ENCODE measurements at places on chromosomes 4 and X.
A peak's percentile ranks its signal among the peaks of the same experiment; 100 is the strongest.

DNA sequence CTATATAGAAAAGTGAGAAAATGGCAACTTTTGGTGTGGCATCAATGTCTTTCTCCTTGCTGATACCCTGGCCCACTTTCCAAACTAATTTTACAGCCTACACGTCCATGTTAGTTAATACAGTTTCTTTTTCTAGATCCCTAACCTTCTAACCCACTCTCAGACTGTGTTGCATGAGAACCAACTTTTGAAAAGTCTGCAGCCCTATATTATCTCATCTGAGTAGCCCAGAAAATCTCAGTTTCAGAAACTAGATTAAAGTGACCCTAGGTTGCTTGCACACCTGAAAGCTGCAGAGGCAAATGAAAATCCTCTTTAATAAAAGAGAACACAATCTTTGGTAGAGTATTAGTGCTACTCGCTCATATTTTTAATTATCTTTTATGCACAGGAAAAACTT is 371.6 kb upstream of the EMCN start:
- no peak for DNase-seq

DNA sequence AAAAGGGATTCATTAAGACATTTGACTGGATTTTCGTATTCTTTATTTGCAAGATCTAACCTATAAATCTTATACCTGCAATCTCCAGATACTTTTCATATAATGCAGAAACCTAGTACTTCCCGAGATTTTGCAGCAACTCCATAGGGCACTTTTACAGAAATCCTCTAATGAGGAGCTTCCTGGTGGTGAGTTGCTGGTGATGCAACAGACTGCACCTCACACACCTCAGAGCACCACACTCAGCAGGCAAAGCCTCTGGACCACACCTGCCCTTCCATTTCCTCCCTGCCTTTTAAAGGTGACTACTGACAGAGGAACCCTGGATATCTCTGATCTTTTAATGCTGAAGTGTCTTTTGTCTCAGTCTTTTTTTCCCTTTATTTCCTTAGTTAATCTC is 289.4 kb downstream of the TRAM1L1 start:
- DNase-seq: peak; percentile 11

DNA sequence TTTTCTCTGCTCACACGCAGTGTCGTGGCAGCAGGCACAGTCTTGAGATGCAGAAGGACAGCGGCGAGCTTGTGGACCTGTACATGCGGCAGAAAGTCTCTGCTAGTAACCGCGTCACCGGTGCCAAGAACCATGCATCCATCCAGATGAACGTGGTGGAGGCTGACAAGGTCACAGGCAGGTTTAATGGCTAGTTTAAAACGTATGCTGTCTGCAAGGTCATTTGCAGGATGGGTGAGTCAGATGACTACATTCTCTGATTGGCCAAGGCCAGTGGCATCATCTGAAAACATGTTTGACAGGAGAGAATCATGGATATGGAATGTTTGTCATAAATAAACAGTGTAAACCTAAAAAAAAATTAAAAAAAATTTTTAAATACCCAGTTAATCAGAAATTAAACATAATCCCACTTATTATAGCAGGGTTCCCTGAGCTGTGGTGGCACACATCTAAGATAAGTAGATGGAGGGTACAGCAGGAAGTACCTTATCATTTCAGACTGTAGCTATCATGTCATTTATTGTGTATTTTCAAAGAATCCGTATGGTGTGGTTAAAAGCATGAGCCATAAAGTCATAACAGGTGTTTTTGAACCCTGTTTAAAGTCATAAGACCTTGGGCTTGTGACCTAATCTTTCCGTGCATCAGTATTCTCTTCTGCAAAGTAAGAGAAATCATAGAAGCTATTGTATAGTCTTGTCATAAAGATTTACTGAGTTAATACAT is 7.5 kb upstream of the BMP2K start:
- no peak for DNase-seq

- DNase-seq: no peak
These were observed 103.4 kb downstream of the LUZP4 start for GRCh38 chrX:115392871-115393270.

- DNase-seq: no peak
These were observed 33.2 kb downstream of the RELL1 start for GRCh38 chr4:37652747-37653527.

GRCh38 chr4:18390655-18391353 is 369.2 kb upstream of the LCORL start:
- no peak for DNase-seq

GRCh38 chr4:77927991-77928925 is 65.6 kb downstream of the MRPL1 start:
- no peak for DNase-seq

GRCh38 chr4:185209031-185209851 is at the start of gene SNX25:
Gene SNX25, plus strand, starts transcription at chr4:185209598. Its CDS starts 229 bp downstream, at chr4:185209827.
- DNase-seq: no peak
